ENCODE measurements at places on chromosomes 11 and 22. TPM values are rescaled to one million over a fixed set of nuclear protein-coding genes. Genes with fewer than 3 reads are reported as not detected.

GRCh38 chr11:119344291-119345010 lies 2.1 kb downstream of the MFRP start:
- no peak for DNase-seq

DNA sequence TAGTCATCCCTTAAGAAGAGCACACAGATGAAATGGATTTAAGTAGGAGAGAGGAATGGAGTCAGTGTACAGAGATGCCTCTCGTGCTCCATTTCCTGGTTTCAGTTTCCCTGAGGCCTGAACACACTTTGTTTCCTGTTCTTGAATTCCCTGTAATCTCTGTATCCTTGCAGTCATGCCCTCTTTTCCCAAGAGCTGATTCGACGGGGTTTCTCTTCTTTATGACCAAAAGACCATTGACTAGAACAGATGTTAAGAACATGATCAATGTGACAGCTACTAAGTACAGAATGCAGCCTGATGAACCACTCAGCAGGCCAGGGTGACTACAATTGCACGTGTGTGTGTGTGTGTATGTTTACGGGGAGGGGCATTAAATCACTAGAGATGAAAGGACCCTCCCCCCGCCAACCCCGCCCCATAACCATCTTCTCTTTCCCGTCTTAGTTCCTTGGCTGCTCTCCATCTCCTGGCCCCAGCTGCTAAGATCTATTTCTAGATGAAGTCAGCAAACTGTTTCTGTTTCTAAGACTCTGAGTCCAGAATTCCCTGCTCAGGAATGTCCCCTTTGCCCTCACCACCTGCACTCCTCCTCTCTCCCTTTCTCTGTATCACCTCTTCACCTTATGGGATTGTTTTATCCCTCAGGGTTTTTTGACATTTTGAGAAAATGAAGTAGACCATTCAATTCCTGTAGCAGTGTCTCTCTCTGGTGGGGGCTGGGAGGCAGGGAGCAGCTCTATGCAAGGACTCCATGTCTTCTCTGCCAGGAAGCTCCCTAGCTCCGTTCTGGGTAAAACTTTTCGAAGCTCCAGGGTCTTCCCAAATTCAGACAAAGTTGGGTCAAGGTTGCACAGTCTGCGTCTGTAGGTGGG lies 26.0 kb downstream of the SLC22A6 start:
- peak; percentile 38 for DNase-seq

DNA sequence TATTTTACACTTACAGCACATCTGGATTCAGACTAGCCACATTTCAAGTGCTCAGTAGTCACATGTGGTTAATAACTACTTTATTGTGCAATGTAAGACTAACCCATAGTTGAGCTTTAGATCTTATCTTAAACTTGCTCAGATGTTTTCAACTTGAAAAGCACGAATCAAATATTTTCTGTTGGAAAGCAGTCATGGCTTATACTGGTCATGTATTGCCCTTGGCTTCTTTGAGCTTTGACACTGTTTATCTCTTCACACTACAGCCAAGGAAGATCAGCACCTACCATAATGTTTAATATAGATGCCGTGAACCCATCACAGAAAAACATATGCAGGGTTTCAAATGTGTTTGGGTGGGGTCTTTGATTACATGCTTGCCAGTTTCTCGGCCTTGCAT lies 4.4 kb downstream of the RBX1 start:
- no peak for DNase-seq

GRCh38 chr22:17120281-17120680 lies 879 bp downstream of the TMEM121B start:
- DNase-seq: no peak

ZNF214 gene
- 0.03 TPM for total RNA-seq

CRYBB1 gene
- not detected for total RNA-seq

PATE2 gene
- total RNA-seq: not detected

FERMT3 gene
- total RNA-seq: 2.0 TPM
